HuH-7 (cell line): ENCODE measurements at places on chromosomes 12 and 14.

DNA sequence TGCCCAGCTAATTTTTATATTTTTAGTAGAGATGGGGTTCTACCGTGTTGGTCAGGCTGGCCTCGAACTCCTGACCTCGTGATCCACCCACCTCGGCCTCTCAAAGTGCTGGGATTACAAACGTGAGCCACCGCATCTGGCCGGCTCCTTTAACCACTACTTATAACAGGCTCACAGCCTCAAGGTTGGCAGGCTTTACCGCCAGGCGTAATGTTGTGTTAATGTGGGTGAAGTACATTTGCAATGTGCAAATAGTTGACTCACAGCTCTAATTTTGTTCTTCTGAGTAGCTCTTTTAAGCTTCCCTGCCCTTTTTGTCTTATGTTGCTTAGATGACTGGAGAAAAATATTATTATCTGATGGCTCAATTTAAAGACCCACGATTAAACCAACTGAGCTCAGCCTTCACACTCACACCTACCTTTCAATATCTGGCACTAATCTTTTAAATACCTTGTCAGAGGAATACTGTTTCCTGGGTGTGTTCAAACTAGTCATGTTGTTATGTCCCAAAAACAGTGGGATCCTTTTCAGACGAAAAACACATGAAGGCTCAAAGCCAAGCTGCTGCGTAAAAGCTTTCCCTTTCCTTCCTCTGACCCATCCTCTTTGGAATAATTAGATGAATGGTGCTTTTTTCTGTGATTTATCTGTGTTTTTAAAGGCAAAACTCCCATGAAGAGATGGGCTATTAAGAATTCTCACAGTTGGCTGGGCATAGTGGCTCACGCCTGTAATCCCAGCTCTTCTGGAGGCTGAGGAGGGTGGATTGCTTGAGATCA lies 57.2 kb upstream of the USP44 start:
- DNase-seq: no peak

DNA sequence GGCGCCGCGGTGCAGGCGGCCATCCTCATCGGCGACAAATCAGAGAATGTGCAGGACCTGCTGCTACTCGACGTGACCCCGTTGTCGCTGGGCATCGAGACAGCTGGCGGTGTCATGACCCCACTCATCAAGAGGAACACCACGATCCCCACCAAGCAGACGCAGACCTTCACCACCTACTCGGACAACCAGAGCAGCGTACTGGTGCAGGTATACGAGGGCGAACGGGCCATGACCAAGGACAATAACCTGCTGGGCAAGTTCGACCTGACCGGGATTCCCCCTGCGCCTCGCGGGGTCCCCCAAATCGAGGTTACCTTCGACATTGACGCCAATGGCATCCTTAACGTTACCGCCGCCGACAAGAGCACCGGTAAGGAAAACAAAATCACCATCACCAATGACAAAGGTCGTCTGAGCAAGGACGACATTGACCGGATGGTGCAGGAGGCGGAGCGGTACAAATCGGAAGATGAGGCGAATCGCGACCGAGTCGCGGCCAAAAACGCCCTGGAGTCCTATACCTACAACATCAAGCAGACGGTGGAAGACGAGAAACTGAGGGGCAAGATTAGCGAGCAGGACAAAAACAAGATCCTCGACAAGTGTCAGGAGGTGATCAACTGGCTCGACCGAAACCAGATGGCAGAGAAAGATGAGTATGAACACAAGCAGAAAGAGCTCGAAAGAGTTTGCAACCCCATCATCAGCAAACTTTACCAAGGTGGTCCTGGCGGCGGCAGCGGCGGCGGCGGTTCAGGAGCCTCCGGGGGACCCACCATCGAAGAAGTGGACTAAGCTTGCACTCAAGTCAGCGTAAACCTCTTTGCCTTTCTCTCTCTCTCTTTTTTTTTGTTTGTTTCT lies 1.7 kb downstream of the HSPA2 start:
- DNase-seq: no peak

- no peak for DNase-seq
Measured at GRCh38 chr14:61388173-61388975, 67.0 kb downstream of the PRKCH start.

GRCh38 chr12:85374981-85375380 lies 95.0 kb downstream of the ALX1 start:
- no peak for DNase-seq
